ENCODE measurements at places on chromosomes 2 and 18. TPM values are rescaled to one million over a fixed set of nuclear protein-coding genes. Genes with fewer than 3 reads are reported as not detected.

Gene HOXD4
- total RNA-seq = 18.3 TPM

Gene RFTN2
- 5.5 TPM for total RNA-seq

DNA sequence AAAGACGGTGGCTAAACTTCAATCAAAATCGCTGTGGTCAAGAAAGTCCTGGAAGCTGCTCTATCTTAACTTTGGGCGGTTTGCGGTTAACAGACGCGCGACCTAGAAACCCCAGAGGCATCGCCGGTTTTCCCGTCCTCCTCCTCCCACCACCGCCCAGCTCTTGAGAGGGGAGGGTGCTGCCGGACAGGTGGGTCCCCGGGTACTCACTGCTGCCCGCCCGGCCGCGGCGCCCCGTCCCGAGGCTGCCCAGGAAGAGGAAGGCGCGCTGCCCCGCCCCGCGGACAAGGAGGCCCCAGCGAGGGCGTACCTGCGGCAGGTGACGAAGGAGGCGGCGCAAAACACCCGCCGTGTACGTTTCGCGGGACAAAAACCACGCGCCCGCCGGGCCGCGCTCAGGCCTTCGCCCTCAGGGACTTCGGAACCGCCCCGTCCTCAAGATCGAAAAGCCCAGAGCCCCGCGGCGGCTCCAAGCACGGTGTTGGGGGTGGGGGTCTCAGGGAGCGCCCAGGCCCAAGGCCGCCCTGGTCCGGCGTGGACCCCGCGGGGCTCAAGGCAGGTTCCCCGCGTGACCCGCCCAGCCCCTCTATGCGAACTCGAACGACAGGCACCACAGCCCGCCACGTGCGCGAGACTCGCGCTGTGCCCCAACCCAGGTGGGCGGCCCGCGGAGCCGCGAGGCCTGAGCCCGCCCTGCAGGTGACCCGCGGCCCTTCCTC, at the start of gene SH3YL1:
Gene SH3YL1 (minus strand): TSS at position 259 of the 719 bp plus-strand sequence. CDS start 48 bp downstream, at position 211.
- DNase-seq = peak; percentile 66
- H3K27ac ChIP-seq = peak within 1 kb of the TSS; percentile 82
- peak within 1 kb of the TSS; percentile 80 for H3K4me3 ChIP-seq
- peaks cover 6% of the 10 kb centered on the region for H3K4me1 ChIP-seq
- no peaks in the 10 kb centered on the region for H3K36me3 ChIP-seq
- H3K27me3 ChIP-seq = no peaks in the 10 kb centered on the region

GRCh38 chr2:238697193-238698071, 150.5 kb upstream of the TWIST2 start:
- H3K27ac ChIP-seq = no peak overlapping the region
- no peak overlapping the region for H3K4me3 ChIP-seq
- H3K27me3 ChIP-seq = no peaks in the 10 kb centered on the region
- no peak for DNase-seq
- no peaks in the 10 kb centered on the region for H3K36me3 ChIP-seq

DNA sequence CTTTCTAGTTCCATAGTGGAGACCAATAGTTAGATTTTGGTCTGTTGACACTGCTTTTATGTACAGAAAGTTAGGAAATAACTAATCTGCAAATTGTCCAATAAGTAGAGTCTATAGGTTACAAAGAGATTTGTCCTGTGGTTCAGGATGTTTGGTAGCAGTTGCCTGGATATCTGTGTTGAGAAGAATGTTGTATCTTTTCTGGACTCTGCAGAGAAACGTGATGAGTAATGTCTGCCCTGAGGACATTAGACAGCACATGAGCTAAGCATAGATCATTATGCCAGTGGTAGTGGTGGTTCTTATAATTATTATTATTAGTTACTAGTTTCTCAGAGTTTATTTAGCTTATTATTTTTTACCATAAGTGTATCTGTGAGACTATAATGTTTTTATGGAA, 65.8 kb downstream of the ANKRD62 start:
- H3K4me1 ChIP-seq = no peaks in the 10 kb centered on the region
- no peak for DNase-seq
- H3K4me3 ChIP-seq = no peak overlapping the region

GRCh38 chr2:224546926-224547325, 38.2 kb downstream of the CUL3 start:
- no peak overlapping the region for H3K4me3 ChIP-seq
- no peak overlapping the region for H3K27ac ChIP-seq
- DNase-seq = no peak
- no peaks in the 10 kb centered on the region for H3K27me3 ChIP-seq
- H3K36me3 ChIP-seq = no peaks in the 10 kb centered on the region
- peaks cover 9% of the 10 kb centered on the region for H3K4me1 ChIP-seq

GRCh38 chr18:73891572-73892421, 255.8 kb downstream of the FBXO15 start:
- no peaks in the 10 kb centered on the region for H3K4me1 ChIP-seq
- no peak overlapping the region for H3K27ac ChIP-seq
- no peaks in the 10 kb centered on the region for H3K27me3 ChIP-seq
- H3K36me3 ChIP-seq = no peaks in the 10 kb centered on the region
- no peak overlapping the region for H3K4me3 ChIP-seq

GRCh38 chr18:45119876-45120275, 439.2 kb downstream of the SETBP1 start:
- H3K27me3 ChIP-seq = no peaks in the 10 kb centered on the region
- H3K4me1 ChIP-seq = no peaks in the 10 kb centered on the region
- DNase-seq = no peak
- no peak overlapping the region for H3K27ac ChIP-seq
- no peaks in the 10 kb centered on the region for H3K36me3 ChIP-seq
